NCI-H146 (cell line): ENCODE measurements at places on chromosomes 6 and 20.

GRCh38 chr20:51966296-51966971 is 164.1 kb upstream of the SALL4 start:
- peak; percentile 73 for DNase-seq

DNA sequence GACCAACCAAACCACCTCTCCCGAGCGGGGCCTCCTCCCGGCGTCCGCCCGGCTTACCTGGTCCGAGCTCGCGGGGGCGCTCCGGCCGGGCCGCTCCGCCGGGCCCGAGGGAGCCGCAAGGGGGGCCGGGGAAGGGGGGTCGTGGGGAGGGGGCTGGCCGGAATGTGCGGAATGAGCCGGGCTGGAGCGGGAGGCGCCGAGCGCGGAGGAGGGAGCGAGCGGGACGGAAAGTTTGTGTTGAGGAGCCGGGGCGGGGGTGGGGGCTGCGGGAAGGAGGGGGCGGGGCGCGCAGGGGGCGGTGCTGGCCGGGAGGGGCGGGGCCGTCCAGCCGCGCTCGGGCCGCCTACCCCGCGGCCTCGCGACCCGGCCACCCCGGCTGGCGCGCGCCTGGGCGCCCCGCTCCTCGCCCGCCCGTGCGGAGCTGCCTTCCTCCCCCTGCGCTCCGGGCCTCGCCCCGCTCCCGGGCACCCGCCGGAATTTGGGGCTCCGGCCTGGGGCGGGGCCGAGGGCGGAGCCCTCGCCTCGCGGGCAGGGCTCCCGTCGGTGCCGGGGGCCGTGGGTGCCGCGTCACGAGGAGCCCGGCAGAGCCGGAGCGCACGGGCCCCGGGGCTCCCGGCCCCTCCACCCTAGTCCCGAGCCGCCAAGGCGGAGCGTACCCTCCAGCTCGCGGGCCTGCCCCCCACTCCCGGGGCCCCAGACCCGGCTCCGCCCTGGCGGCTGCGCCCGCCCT is at the start of gene TEAD3:
TSS of gene TEAD3 (minus strand) at position 239 of the 730 bp plus-strand sequence.
- DNase-seq: peak; percentile 45

- no peak for DNase-seq
These were observed 606.0 kb upstream of the BTBD3 start for GRCh38 chr20:11311659-11312224.

GRCh38 chr20:38889792-38890496 is 36.3 kb upstream of the FAM83D start:
- DNase-seq: no peak

DNA sequence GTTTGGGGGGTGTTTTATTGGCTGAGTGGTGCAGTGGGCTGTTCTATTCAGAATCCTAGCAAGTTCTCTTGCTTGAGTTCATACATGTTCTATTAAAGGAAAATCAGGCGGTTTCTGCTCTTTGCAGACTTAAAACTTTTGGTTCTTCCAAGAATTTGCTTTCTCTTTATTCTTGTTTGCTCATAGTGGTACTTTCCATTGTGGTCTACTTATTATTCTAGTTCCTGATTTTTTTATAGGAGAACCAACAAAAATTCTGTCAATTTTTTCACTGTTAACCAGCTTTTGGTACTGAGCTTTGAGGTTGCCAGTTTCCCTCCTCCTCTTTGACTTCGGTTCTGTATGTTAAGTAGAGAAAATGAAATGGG is 6.7 kb downstream of the AFDN start:
- no peak for DNase-seq

- no peak for DNase-seq
These were observed 28.6 kb upstream of the SPDEF start for GRCh38 chr6:34584694-34585093.

DNA sequence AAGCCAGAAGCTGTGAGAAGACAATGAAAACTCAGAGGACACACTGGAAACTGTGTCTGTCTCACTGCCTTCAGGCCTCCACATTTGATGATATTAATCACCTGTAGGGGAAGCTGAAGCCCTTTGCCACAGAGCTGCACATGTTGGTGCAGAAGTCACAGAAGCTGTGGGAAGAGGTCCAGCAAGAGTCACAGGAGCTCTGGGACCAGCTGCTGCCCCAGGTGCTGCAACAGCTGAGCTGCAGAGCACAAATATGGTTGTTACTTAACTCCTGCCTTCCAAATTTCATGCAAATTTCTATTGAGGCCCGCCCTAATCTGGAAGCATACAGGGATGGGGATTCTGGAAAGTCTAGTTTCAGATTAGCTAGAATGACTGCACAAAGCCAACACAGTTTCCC is 169.3 kb downstream of the OGFRL1 start:
- no peak for DNase-seq

- DNase-seq: no peak
These were observed 2.6 kb downstream of the HCRTR2 start for GRCh38 chr6:55176958-55177357.

GRCh38 chr6:136761227-136761922 is 30.9 kb downstream of the MAP3K5 start:
- DNase-seq: no peak

DNA sequence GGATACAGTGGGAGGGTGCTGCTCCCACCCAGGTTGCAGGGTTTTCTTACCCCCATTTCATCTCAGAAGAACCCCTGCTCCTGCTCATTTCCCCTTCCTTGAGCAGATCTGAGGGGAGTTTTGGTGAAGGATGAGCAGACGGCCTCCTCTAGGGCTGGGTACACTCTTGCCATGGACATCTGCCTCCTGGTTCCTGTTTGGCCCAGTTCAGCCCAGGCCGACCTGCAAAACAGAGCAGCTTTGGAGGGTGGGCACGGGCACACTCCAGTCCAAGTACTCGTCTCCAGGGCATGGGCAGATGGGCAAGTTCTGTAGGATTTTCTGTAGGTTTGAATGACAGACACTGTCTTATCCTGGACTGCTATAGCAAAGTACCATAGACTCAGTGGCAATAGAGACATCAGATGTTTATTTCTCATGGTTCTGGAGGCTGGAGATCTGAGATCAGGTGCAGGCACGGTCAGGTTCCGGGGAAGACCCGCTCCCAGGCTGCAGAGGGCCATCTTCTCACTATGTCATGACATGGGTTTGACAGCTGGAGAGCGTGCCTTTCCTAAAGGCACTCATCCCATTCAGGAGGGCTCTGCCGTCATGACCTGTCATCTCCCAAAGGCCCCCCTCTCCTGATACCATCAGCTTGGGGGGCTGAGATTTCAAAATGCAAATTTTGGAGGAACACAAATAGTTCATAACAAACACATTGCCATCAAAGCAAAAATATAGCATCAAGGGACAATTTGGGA is 6.2 kb downstream of the NPBWR2 start:
- DNase-seq: no peak

- no peak for DNase-seq
These were observed 18.2 kb upstream of the ECI2 start for GRCh38 chr6:4153514-4153985.

- DNase-seq: no peak
These were observed 37.1 kb upstream of the MLIP start for GRCh38 chr6:54074109-54074508.

- DNase-seq: no peak
These were observed 109.0 kb downstream of the SULF2 start for GRCh38 chr20:47676219-47676721.

- no peak for DNase-seq
These were observed 84.9 kb upstream of the CARMIL1 start for GRCh38 chr6:25194172-25194678.

DNA sequence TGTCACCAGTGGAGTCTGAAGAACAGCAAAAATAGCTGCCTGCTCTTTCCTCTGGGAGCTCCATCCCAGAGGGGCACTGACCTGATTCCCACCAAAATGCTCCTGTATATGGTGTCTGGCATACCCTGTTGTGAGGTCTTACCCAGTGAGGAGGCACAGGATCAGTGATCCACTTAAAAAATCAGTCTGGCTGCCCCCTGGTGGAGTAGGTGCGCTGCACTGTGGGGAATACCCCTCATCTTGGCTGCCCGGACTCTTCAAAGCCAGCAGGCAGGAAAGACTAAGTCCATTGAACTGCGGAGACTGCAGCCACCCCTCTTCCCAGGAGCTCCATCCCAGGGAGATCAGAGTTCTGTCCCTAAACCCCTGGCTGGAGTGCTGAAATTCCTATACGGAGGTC is 230.9 kb upstream of the HTR1E start:
- DNase-seq: no peak

GRCh38 chr6:90190131-90190530 is 106.5 kb downstream of the BACH2 start:
- DNase-seq: no peak

DNA sequence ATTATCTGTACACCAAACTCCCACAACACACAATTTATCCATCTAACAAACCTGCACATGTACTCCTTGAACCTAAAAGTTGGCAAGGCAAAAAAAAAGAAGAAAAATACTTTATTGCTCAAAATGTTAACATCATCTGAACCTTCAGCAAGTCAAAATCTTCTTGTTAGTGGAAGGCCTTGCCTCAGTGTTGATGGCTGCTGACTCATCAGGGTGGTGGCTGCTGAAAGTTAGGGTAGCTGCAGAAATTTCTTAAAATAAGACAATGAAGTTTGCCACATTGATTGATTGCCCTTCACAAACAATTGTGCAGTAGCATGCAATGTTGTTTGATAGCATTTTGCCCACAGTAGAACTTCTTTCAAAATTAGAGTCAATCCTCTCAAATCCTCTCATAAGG is 2.7 kb upstream of the WFDC11 start:
- DNase-seq: no peak

DNA sequence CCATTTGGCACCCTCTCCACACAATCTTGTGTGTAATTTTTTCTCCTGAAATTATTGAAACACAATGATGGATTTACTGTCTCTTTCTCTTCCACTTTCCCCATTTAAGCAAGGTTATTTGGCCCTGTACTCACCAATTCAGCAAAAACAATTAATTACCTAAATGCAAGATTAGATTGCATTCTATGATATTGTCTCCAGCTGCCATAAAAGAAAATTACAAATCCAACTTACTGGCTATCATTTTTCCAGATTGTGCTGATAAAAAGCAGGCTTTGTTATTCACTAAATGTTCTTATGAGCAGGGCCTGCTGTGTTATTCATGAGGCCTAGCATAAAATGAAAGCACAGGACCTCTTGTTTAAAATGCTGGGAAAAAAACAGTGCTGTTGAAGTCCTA is 95.8 kb upstream of the IRAK1BP1 start:
- peak; percentile 18 for DNase-seq

GRCh38 chr20:8007490-8007889 is 12.1 kb downstream of the TMX4 start:
- DNase-seq: peak; percentile 29

DNA sequence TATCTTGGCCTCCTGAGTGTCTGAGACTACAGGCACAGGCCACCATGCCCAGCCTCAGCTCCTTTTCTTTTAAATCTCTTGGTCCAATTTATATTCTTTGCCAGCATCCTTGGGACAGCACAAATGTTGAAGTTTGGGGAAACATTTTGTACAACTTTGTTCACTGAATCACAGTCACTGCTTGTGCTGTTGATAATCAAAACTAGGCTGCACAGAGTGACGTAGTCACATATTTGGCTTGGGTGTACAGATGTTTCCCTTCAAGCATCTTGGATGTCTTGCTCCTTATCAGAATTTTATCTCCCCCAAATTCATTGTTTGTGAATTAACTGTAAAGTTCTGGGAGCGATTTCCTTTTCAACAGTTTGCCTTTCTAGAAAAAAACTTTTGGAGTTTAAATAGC is 17.9 kb downstream of the CARMIL1 start:
- no peak for DNase-seq

DNA sequence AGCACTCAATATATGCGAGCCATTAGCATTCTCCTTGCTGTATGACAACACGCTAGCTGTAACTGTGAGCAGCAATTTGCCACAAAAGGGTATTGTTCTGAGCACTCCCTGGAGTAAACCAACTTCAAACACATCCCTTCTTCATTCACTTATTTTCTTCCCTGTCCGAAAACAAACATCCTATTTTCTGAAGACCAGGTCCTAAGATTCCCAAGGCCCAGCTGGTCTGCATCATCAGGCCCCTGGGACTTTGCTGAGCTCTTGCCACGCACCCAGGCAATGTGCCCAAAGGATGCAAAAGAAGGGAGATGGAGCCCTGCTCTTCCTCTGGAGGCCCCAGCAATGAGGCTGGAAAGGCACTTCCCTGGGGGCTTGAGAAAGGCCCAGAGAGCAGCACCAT is 118.1 kb downstream of the PREX1 start:
- no peak for DNase-seq

GRCh38 chr6:71463061-71463460 is 174.4 kb downstream of the OGFRL1 start:
- no peak for DNase-seq

DNA sequence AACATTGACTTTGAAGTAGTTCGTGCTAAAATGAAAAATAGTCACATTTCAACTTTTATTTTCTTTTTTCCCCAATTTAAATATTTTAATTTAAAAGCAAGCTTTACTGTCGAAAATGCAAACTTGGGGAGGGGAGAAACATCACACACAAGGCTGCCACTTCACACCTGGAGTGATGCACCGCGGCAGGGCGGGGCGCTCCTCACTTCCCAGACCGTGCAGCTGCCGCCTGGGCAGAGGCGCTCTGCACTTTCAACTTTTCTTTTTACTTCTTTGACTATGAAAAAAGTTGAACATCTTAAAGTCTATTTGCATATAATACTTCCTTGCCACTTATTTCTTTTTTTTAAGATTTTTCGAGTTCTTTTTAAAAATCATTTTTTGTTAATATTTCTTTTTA is 993.3 kb upstream of the GJE1 start:
- no peak for DNase-seq

DNA sequence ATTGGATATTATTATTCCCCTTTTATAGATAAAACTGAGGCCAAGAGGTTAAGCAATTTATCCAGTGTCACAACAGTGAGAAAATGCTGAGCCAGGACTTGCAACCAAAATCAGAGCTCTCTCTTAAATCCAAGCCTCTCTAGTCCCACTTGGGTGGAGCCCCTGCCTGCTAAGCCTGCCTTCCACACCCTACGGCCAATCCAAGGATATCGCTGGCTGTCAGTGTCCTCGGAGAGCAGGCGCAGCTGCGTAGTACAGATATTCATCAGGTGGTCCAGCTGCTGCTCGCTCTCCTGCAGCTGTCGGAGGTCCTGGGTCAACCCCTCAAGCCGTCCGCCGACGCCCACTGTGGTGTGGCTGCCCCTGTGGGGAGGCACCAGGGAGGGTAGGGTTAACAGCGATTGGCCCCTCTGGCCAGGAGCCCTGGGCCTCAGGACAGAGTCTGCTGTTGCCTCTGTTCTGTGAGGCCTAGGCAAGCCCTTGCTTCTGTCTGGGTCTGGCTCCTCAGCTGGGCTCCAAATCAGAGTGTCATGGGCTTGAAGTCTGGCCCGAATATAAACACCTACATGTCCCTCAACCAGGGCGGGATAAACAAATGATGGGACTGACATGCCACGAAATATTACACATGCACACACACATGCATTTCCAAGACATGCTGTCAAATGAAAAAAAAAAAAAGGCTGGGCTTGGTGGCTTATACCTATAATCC is 3.9 kb upstream of the NECAB3 start:
- DNase-seq: no peak
